Activated naive CD4-positive, alpha-beta T cell treated with anti-CD3 and anti-CD28 coated beads for 36 hours (primary cell): ENCODE measurements at places on chromosomes 12 and 14. TPM values are rescaled to one million over a fixed set of nuclear protein-coding genes. Genes with fewer than 3 reads are reported as not detected.

DNA sequence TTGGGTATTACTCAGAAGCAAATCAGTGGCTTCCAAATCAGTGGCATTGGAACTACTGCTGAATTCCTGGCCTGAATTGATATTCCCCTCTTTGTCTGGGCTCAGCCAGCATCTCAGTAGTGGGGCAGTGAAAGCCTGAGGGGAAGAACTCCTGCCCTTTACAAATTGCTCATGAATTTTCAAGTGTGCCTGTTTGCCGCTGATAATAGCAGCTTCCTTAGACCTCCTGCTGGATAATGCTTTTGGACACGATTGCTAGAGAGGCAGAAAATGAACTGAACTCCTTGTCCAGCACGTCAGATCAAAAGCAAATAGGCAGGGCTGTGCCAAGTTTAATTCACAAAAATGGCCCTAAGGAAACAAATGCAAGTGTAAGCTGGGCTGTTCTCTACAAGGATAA is 91.3 kb upstream of the GZMB start:
- no peak for DNase-seq

GRCh38 chr14:55819610-55820304 is 239.8 kb downstream of the KTN1 start:
- DNase-seq = no peak

DNA sequence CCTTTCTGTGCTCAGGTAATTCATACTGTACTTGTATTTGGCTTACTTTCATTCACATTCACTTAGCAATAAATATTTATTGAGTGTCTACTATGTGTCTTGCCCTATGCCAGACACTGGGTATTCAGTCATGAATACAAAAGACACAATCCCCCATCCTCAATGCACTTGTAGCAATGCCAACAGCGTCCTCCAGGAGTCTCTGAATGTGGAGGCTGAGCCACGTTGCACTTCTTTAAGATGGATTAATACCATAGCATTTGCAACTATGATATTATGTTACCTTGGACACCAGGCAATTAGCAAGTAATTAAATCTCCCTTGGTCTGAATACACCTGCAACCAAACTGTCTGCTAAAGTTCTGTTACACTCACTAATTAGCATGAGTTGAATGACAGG is 58.8 kb downstream of the OTX2 start:
- DNase-seq = no peak

GRCh38 chr12:72673853-72674252 is 401.7 kb downstream of the TRHDE start:
- no peak for DNase-seq

DNA sequence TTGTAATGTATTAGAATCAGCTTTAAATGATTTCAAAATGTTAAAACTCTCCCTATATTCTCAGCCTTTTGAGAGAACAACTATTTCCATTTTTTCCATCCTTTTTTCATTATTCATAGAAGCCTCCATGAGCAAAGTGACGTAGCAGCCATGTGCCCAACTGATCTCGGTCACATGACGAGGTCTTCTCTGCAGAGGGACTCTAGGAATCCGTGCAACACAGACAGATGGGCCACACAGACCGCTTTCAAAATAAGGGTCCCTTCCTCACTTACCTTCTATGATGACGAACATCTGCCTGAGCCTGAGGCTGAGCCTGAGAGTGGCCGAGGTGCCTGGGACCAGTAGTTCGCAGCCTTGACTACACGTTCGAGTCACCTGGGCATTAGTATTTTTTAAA is 293.8 kb downstream of the FOXN3 start:
- DNase-seq = no peak

GRCh38 chr12:48185181-48185919 is 1.9 kb downstream of the CCDC184 start:
- DNase-seq = no peak

DNA sequence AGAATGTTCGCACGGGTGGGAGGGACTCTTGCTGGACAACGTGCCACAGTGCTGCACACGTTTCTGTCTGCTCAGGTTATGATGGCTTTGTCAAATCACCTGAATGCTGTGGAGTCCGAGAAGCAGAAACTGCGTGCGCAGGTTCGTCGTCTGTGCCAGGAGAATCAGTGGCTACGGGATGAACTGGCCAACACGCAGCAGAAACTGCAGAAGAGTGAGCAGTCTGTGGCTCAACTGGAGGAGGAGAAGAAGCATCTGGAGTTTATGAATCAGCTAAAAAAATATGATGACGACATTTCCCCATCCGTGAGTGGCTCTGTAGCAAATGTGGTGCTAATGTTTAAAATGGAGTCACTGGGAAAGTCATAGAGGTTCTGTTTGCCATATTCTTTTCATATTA is 28.5 kb downstream of the KLC1 start:
- no peak for DNase-seq

- no peak for DNase-seq
Measured at GRCh38 chr12:4779749-4780148, 59.5 kb downstream of the GALNT8 start.

NPFF gene
- total RNA-seq = not detected

- DNase-seq = peak; percentile 33
Measured at GRCh38 chr12:9049520-9050133, 60.3 kb downstream of the KLRG1 start.

WNK1 gene
- total RNA-seq = 112 TPM

GRCh38 chr12:122022393-122023338 is 982 bp downstream of the BCL7A start:
- peak; percentile 52 for DNase-seq

- no peak for DNase-seq
Measured at GRCh38 chr14:85528897-85529631, 880 bp upstream of the FLRT2 start.

SALL2 gene
- 4.1 TPM for total RNA-seq

E2F7 gene
- total RNA-seq = 9.9 TPM

COL2A1 gene
- total RNA-seq = not detected

- no peak for DNase-seq
Measured at GRCh38 chr12:96215919-96216273, 21.7 kb downstream of the ELK3 start.

DNA sequence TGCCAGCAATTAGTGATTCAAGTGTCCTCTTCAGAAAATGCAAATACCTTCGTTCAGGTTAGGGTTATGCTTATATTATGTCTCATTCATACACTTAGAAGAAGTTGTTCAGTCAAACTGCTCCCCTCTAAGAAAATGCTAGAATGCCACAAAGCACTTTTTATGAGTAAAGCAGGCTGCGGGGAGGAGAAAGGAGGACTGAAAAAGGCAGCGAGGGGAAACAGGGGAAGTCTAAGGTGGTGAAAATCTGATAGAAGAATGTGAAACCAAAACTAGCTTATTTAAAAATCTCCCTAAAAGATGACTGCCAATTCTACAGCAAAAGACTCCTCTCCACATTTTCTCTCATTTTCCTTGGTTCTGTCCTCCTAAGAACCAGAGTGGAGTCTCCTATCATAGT is 70.1 kb downstream of the PRKD1 start:
- DNase-seq = no peak

- DNase-seq = peak; percentile 39
Measured at GRCh38 chr12:113647048-113647447, 175.4 kb upstream of the LHX5 start.

- DNase-seq = peak; percentile 42
Measured at GRCh38 chr12:120121766-120122293, 5.3 kb upstream of the RAB35 start.

DNA sequence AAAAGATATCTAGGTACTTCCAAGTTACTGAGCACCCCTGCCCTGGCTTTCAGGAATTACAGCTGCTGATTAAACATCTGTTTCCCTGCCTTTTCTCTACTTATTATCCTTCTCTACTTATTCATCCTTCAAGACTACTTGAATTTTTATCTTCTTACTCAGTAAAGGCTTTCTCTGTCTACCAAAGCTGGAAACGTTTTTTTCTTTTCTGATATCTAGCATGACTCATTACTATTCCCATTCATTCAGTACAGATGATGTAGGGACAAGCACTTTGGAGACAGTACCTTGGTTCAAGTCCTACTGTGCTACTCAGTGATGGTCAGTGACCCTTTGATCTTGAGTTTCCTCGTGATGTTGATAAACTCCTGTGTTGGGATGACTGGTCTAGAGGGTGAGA is 848.7 kb downstream of the NRXN3 start:
- DNase-seq = no peak

A2M gene
- total RNA-seq = not detected

IL26 gene
- total RNA-seq = 0.33 TPM

DNA sequence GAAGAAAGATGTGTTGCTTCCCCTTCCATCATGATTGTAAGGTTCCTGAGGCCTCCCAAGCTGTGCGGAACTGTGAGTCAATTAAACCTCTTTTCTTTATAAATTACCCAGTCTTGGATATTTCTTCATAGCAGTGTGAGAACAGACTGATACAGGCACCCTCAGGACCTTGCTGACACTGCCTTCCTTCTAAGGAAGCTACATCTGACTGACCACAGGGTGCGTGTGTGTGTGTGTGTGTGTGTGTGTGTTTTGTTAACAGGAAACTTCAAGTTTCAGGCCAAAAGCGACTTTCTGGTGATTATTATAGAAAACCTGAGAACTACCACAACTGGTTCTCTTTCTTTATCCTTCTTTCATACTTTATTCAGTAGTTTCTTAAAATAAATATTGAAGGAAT is 149.0 kb downstream of the CAPZA3 start:
- DNase-seq = no peak

SMIM41 gene
- not detected for total RNA-seq

SPTB gene
- 0.42 TPM for total RNA-seq

- peak; percentile 10 for DNase-seq
Measured at GRCh38 chr14:66359500-66359899, 126.7 kb upstream of the CCDC196 start.

- DNase-seq = no peak
Measured at GRCh38 chr12:50520416-50521207, 15.8 kb downstream of the DIP2B start.
